Ascending aorta (tissue), 2 donors: ENCODE measurements at places on chromosomes 2 and 18.

DNA sequence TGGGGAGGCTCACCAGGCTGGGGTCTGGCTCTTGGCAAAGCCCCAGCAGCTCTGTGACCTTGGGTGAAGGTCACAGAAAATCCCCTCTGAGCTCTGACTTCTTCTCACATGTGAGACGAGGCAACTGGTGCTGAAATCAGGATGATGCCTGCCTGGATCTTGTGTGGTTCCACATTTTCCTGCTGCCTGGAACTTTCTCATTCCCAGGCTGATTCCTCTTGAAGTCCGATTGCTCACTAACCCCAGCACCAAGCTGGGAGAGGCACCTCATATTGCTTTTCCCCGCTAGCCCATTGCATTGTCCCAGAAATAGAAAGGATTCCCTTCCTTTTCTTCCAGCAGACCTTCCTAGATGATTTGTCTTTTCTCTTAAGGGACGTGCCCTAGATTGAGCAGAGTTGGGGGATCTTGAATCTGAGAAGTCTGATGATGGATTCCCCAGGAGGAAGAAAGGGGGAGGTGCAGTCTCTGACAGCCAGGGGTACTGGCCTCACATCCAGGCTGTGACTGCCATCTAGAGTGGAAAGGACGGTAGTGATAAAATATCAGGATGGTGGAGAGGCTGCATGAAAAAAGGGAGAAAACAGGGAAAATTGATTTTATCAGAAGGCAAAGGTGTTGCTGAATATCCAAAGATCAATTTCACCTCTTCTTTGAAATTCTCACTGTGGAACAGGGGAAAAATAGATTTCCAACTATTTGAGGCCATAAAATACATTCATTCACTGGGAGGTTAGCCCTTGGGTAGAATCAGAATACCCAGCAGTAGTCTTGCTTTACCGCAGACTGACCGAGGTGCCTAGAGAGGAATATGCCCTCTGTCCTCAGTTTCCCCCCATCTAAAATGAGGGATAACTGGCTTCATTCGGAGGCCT lies 96.3 kb downstream of the FAM210A start:
- peaks cover 3% of the 10 kb centered on the region for H3K36me3 ChIP-seq
- peaks cover 3% of the 10 kb centered on the region for H3K4me1 ChIP-seq
- no peak overlapping the region for H3K4me3 ChIP-seq
- DNase-seq, result no peak
- H3K27me3 ChIP-seq, result no peaks in the 10 kb centered on the region

DNA sequence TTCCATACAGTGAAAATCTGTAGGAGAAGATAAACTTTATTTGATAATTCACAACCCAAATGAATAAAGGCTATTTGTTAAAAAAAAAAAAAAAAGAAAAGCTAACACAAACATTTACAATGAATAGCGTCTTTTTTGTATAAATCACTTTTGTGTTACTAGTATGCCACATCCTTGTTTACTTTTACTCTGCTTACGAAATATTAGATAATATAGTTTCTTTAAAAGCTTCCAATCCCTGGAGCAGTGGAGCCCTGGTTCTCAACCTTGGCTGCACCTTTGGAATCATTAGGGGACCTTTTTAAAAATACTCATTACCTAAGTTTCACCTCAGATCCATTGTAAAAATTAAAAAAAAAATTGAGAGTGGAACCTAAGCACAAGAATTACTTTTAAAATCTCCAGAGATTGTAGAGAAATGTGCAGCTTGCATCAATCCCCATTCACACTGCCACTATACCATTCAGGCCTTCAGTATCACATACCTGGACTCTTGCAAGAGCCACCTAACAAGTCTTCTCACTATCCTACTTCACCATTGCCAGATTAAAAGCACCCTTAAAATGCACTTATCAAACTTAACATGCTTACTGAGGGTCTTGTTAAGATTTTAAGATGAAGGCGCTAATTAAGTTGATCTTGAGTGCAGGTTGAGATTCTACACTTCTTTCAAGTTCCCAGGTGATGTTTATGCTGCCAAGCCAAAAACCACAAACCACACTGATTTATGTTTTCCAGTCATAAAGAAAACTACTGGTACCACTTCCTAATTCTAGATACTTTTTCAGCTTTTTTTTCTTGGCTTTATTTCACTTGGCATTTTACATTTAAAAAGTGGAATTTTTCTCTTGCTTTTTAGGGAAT lies 59.7 kb upstream of the ZC3H15 start:
- H3K27me3 ChIP-seq, result no peaks in the 10 kb centered on the region
- H3K4me1 ChIP-seq, result no peaks in the 10 kb centered on the region
- DNase-seq, result no peak
- H3K4me3 ChIP-seq, result no peak overlapping the region
- H3K36me3 ChIP-seq, result no peaks in the 10 kb centered on the region

- H3K27ac ChIP-seq, result no peak overlapping the region
- no peaks in the 10 kb centered on the region for H3K36me3 ChIP-seq
- no peak overlapping the region for H3K4me3 ChIP-seq
- DNase-seq, result no peak
- no peaks in the 10 kb centered on the region for H3K4me1 ChIP-seq
Measured at GRCh38 chr2:46651363-46652099, 172.2 kb downstream of the TMEM247 start.

DNA sequence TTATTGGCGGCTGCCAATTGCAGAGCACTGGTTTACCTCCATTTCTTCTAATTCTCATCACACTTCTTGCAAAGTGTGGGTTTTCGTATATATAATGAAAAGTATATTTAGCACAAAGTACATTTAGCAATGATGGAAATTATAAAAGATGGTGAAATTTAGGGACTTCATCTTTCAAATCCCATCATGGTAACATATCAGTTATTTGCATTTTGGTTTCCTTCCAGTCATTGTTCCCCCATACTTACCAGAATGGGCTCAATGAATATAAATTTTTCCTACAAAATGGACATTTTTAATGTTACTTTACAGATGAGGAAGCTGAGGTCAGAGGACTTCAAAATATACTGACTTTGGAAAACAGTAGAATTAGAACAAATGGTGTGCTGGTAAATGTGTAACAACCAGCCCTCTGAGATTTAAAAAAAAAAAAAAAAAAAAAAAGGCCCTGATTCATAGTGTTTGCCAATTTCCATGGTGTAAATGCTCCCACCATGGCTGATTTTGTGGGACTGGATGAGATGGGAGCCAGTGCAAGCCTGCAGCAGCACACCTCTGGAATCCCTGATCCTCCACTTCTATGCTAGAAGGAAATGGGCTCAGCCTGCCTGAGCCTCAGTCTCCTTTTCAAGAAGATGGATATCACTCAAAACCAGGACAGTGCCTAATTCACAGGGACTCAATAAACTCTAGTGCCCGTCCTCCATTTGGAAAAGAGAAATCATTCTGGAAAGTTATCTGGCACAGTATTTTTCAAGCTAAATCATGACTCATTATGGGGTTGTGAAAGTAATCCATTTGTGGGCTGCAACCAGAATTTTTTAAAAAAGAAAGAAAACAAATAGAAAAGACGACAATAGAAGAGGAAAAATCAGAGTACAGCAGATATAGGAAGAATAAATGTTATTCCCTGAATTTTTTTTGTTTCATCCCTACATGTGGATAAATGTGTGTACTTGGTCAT lies 34.0 kb downstream of the LBH start:
- peak overlapping the region; percentile 60 for H3K27ac ChIP-seq
- peaks cover 14% of the 10 kb centered on the region for H3K4me1 ChIP-seq
- no peak for DNase-seq
- H3K4me3 ChIP-seq, result no peak overlapping the region
- H3K27me3 ChIP-seq, result no peaks in the 10 kb centered on the region
- H3K36me3 ChIP-seq, result no peaks in the 10 kb centered on the region

GRCh38 chr2:108833219-108833618 lies 46.6 kb downstream of the CCDC138 start:
- H3K27me3 ChIP-seq, result no peaks in the 10 kb centered on the region
- no peaks in the 10 kb centered on the region for H3K4me1 ChIP-seq
- no peak overlapping the region for H3K27ac ChIP-seq
